ENCODE measurements at places on chromosomes 5 and 9.

DNA sequence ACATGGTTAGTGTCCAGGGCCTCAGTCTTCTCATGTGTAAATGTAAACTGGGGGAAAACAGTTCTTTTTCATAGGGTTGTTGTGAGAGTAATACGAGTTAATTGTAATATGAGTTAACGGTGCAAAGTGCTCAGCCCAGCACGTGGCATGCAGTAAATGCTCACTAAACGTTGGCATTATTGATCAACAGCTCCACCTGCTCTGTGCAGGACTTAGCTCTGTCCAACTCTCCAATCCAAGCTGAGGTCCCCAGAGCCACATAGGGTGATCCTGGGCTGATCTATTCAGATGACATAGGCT, 28.3 kb downstream of the SPOCK1 start:
- DNase-seq = no peak

DNA sequence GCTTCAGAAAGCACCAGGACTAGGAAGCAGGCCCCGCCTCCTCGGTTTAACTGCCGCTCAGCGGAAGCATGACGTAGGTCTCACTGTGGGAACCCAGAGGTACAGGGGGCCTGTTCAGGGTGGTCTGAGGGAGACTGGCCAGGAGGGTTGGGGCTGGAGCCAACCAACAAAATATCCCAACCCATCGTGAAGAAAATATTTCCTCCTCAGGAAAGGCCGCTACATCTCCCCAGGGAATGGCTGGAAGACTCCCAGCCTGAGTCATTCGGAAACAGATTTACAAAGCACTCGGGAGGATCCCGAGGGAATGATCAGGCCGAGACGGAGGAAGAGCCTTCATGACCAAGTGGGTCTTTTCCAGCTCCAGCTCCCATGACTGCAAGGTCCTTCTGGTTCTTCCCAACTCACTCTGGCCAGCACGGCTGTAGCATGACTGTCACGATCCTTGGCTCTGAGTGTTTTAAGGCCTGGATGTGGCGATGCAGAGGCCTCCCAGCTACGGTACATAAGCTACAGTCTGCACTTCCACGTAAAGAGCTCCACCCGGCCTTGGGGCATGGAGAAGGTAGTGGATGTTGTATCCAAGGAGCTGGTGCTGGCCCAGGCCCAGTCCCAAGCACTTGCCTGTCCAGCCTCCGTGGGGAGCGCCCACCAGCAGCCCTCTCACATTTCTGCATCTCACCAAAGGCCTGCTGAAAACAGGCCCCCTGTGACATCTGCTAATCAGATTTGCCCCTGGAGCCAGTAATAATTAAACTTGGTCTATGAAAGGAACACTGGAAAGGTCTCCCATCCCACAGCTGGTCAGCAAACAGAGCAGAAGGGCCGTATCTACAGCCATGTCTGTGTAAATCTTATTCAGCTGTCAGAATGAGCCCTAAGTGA, 100.6 kb downstream of the LHFPL2 start:
- DNase-seq = no peak

GRCh38 chr9:109433476-109433875, 64.6 kb downstream of the PTPN3 start:
- no peak for DNase-seq

- no peak for DNase-seq
Measured at GRCh38 chr5:1008451-1009358, at the start of gene NKD2. Gene NKD2, plus strand, starts transcription at chr5:1008802. Its CDS starts 256 bp downstream, at chr5:1009058.

GRCh38 chr5:166073901-166074581, 2217.4 kb upstream of the WWC1 start:
- DNase-seq = no peak

- DNase-seq = no peak
Measured at GRCh38 chr5:139186752-139187326, 11.3 kb downstream of the SIL1 start.

GRCh38 chr9:33943389-33943788, 105.3 kb downstream of the UBAP2 start:
- no peak for DNase-seq

GRCh38 chr9:127931092-127931881, 710 bp upstream of the PIP5KL1 start:
- no peak for DNase-seq

- DNase-seq = no peak
Measured at GRCh38 chr9:111237447-111237846, 92.6 kb downstream of the OR2K2 start.

GRCh38 chr9:114218264-114219120, 63.2 kb downstream of the COL27A1 start:
- no peak for DNase-seq

- DNase-seq = no peak
Measured at GRCh38 chr9:91789941-91790340, 160.1 kb downstream of the ROR2 start.

DNA sequence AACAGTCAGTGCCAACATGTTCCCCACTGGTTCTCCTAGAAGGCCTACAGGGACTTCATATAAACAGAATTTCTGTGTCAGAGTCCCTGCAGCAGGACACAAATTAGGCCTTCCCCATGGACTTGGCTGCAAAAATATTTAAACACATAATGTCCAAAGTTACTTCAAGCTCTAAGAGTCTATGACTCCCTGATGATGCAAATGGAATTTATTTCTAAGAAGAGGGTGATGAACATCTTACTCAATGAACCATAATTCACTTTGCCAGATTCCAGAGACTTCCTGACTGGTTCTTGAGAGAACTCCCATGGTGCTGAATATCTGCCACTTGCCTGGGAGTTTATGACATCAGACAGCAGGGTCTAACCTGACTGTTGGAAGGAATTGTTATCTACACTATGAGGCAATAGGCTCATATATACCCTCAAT, 32.7 kb upstream of the ADRA1B start:
- no peak for DNase-seq

DNA sequence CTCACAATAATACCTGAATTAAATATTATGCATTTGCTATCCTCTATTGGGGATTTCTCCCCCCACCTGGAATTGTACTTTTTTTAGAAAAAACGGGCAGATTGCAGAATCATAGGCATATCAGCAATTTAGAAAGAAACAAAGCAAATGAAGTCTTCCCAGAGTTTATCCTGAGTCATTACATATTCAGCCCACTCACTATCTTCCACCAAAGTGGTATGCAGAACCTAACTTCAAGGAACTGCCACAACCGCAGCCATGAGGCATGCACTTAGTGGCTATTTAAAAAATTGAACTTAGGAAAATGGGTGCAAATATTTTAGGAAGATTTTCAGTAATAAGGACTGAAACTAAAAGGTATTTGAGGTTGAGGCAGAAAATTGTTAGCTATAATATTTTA, 48.6 kb downstream of the UBAP1 start:
- no peak for DNase-seq

DNA sequence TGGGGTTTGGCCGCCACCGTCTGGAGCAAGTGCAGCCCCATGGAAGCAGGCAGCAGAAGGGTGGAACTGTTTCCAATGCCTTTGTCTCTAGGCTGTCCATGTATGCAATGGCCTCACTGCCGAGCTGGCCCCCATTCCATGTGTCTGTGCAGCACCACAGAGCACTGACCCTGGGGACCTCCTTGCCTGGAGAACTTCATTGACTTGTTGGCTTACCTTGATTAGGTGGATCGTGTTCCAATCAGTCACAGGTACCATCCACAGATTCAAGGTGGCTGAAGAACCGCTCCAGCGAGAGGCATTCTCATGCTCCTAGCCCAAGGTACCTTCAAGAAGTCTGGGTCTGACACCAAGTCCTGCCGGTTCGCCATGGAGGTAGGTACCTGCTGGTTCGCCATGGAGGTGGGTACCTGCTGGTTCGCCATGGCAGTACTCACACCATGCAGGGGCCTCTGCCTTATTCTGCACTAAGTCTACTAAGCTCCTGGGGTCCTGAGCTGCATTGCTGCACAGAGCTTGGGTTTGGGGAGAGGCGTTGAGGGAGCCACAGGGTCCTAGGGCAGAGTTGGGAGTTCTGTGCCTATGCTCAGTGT, 358.3 kb upstream of the IRX1 start:
- DNase-seq = no peak

DNA sequence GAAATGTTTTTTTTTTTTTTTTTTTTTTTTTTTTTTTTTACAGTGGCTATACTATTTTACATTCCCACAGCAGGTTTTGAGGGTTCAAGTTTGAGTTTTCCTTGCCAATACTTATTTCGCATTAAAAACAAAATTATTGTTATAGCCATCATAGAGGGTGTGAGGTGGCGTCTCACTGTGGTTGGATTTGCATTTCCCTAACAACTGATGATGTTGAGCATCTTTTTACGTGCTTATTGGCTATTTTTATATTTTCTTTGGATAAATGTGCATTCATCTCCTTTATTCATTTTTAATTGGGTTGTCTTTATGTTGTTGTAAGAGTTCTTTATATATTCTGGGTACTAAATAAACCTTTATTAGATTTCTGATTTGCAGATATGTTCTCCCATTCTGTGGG, 18.9 kb upstream of the UBLCP1 start:
- no peak for DNase-seq

DNA sequence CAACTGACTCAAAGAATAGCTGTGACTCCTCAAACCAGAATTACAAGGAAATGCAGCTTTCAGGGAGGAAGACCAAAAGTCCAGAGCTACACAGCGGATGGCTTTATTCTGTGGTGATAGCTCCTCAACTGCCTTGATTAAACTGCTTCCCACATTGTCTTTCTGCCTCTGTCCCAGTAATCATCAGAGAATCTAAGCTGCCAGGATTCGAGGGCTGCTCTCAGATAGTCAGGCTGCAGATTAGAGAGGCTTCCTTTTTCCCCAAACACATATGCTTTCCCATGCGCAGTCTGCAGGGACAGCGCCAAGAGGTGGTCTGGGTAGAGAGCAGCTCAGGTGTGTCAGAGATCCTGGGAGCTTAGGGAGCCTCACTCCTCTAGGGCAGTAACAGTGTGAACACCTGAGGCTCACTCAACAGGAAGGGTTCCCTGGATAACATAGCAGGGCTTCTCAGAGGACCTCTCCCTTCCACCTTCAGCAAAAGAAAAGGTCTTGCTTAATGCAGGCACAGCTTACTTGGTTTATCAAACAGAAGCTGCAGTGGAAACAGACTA, 439.9 kb upstream of the TLE4 start:
- DNase-seq = no peak

DNA sequence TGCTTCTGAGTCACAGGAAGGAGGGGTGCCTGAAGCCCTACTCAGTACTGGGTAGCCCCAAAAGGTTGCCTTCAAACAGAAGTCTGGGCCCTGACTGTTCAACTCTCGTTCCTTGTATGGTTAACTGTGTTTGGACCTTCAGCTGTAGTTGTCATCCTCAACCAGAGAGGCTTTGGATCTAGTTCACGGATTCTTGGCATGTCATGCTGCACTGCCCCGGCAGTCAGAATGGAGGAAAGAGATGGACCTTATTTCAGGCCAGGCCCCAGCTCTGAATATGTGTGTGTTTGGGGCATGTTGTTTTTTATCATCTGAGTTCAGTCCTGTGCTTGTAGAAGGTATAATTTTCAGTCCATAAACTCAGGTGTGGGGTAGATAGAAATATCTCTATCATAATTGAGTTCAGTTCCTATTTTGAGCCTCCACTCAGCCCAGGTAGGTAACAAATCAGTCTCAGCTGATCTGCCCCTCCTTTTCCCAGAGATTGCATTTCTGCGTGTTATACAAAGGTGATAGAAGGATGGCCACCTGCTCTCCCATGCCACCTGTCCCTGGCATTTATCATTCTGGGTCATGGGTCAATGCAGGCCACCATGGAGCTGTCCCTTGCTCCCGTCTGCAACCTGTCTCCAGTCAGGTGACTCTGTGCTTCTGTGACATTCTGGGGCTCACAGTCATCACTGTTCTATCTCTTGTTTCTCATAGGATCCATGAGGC, 127.5 kb upstream of the CPEB4 start:
- no peak for DNase-seq

- DNase-seq = no peak
Measured at GRCh38 chr9:34956648-34957047, 1.4 kb upstream of the PHF24 start.

DNA sequence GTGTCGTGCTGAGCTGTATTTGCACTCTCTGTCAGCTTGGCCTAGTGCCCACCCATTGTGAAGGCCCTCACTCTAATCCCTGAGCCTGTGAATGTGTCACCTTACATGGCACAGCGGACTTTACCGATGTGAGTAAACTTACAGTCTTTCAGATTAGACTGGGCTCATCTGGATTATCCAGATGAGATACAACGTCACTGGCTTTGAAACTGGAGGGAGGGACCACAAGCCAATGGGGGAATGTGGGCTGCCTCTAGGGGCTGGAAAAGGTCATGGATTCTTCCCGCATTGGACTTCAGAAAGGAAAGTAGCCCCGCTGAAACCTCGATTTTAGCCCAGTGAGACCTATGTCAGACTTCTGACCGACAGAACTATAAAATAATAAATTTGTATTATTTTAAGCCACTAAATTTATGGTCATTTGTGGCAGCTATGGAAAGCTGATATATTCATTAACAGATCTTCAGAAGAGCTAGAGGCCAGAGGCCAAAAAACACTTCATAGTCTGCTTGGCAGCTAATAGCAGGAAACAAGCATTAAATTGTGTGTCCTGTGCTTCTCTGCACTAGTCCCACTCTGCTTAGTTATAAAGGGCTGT, 139.0 kb upstream of the GAS1 start:
- no peak for DNase-seq

GRCh38 chr5:178545176-178545575, 45.0 kb downstream of the COL23A1 start:
- no peak for DNase-seq

- no peak for DNase-seq
Measured at GRCh38 chr9:121283856-121284732, 16.1 kb downstream of the GSN start.

DNA sequence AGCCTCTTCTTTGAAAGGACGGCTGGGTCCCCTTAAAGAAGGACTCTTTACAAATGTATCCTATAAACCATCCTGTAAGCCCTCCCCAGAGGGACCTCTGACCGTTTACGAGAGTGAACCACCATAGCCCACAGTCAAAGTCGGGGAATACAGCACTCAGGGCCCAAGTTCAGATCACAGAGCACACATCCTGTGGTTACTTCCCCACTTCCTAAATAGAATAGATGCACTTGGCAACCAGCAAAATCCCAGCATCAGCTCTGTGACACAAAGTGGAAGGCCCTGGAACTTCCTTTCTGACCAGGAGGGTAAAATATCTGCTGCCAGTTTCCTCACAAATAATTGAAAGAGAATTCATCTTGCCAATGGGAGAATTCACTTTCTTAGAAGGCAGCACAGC, 6.9 kb upstream of the IGFBPL1 start:
- DNase-seq = no peak

DNA sequence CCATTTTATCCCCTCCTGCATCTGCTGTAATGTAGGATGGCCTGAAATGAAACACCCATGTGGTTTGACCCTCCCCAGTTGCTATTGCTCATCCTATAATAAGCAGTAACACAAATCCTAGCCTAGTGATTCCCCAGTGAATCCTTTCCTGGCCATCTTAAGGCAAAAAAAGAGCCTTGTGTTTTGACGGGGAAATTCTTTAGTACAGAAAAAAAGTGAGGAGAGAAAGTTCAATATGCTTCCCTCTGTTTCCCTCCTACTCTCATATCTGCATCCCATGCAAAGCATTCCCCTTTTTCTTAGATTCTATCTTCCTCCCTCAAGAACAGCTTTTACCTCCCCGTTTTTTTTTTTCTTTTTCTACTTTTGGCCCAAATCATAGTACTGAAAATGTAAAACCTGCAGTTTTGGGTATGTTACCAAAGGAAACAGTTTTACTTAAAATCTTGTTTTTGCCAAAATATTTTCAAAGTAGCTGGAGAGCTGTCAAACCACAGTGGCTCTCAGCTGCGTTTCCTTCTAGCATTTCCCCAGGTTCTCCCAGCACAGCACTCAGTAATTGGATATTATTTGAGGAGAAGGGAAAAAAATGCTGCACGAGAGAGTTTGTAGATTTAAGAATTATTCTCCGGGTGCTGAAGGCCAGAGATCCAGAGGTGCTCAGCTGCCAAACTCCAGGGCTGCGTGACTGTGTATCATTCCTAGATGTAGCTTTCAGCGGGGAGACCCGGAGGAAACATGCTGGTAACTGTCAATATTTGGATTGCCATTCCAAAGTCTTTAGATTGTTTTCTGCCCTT, 321.4 kb downstream of the NPR3 start:
- no peak for DNase-seq

Data from putamen (tissue), 1 donor.